CD4-positive, alpha-beta T cell treated with Interleukin-17A for 4 hours (primary cell): ENCODE measurements at places on chromosomes 12 and 14.

DNA sequence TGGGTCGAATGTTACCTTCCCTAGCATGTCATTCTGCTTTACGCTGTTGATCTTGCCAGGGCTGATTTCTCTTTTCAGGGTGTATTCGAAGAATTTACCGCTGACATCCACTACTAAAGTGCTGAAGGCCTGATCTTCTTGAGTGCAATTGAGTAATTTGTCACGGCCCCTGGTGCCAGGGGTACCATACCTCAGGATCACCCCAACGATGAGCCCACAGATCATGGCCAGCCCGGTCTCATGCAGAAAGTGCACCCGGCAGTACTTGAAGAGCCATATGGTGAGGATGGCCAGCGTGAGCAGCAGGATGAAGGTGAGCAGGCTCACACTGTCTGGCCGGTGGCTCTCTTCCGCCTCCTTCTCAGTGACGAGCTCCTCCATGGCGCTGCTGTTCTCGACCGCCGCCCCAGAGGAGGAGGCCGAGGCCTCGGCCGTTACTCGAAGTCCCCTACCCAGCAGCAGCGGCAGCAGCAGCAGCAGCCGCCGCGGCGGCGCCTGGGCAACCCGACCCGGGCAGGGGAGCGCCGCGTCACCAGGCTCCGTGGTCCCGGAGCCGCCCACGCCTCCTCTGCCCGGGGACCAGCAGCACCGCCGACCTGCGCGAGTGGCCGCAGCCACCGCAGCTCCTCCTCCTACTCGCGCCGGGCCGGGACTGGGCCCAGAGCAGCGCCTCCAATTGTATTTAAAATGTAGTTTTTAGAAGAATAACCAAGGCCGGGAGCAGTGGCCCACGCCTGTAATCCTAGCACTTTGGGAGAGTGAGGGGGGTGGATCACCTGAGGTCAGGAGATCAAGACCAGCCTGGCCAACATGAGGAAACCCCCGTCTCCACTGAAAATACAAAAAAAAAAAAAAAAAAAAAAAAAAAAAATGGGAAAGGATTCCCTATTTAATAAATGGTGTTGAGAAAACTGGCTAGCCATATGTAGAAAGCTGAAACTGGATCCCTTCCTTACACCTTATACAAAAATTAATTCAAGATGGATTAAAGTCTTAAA lies 58.5 kb upstream of the TMPO start:
- DNase-seq = peak; percentile 13

DNA sequence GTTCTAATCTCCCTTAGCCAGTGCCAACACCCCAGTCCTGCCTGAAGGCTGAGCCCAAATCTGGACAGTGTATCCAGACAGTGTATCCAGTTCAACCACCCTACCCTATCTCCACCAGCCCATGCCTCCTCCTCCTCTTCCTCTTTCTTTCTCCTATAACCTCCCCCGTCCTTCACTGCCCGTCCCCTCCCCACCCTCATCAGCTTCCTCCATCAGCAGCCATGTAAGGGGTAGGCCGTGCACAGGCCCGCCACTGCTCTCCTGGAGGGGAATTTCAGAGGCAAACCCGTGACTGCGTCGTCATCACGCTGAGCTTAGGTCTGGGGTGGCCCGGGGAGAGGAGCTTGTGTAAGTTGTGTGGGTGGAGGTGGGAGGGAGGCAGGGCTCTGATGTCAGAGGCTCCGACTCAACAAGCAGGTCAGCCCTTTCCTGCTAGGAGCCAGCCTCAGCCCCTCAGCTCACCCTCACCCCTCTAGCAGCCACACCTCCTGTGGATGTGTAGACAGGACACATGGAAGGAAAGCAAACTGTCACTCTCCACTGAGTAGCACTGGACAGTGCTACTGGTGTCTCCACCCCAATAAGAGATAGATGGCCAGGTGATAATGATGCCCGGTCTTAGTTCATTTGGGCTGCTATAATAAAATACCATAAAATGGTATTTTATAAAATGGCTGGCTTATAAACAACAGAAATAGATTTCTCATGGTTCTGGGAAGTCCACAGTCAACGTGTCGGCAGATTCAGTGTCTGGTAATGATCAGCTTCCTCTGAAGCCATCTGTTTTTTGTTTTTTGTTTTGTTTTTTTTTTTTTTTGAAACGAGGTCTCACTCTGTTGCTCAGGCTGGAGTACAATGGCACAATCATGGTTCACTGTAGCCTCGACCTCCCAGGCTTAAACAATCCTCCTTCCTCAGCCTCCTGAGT lies 50.5 kb downstream of the IRF2BPL start:
- peak; percentile 75 for DNase-seq

DNA sequence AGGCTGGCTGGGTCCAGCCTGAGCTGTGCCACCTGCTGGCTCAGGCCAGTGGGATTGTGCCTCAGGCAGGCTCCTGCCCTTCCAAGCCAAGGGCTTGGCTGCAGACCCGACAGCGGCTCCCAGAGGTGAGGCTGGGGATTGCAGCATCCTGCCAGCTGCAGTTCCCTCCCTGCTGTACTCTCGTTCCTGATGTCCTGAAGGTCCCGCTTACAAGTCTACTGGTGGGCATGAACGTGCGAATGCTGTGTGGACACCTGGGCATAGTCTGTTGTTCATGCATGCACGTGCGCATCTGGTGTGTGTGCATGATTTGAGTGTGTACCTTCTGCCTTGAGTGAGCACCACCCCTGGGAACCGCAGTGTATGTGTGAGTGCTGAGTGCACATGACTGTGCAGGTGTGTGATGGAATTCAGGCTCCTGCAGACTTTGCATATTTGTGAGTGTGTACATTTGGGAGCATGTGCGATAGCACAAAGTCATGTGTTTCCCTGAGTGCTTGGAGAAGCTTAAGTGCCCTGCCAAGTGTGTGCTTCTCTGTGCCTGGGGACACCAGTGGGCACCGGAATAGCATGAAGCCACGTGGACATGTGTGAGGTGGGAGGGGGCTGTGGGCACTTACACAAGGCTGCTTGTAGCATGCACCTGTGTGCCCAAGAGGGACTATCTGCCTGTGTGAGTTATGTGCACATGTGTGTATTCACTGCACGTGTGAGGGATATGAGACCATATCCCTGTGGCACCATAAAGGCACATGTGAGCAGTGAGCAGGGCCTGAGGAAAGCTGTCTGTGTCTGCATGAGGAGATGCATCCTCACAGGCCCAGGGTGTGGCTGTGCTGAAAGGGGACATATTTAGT lies 19.3 kb upstream of the KRT7 start:
- DNase-seq = peak; percentile 56

DNA sequence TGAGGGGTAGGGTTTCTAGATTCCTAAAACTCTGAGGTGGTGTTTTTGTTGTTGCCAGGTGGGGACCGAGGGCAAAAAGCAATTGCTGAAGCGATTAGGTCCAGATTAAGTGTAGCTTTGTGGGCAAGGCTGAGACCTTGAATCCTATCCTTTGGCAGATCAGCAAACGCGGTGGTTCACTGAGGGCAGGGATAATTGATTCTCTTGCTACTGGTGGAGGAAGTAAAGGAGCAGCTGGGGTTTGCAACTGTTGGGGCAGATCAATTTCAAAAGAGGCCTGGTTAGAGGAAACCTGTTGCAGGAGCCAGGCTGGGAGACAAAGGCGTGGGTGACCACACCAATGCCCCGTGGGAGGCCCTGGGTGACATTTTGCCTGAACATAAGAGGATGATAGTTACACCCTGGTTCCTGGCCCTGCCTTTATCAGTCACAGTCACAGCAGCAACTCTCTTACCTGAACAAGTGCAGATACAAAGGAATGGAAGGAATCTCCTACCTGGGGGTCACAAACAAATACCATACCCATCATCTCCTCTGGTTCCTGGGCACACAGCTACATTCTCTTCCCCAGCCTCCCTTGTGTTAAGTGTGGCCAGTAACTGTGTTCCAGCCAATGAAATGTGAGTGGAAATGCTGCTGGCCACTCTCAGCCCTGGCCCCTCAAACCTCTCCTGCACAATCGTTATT lies 43.3 kb upstream of the RASSF3 start:
- no peak for DNase-seq

GRCh38 chr14:39459795-39460478 lies 27.7 kb upstream of the FBXO33 start:
- no peak for DNase-seq

- peak; percentile 66 for DNase-seq
Measured at GRCh38 chr12:12927211-12928079, 24.5 kb downstream of the GPRC5D start.

DNA sequence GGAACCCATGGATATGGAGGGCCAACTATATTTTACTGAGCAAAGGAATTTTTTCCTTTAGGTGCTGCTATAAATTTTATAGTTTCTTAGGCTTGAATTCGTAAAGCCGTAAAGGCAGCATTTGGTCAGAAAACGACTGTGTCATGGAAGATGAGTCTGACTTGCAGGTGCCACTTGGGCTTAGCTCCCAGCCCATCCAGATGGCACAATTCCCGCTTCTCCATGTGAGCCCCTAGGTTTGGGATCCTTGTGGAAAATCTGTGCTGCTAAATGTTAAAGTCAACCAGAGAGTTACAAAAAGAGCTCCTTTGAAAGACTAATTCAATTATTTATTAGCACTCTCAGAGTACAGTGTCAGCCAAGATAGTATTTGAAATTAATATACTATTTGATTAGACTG lies 120.1 kb upstream of the NPAS3 start:
- no peak for DNase-seq

DNA sequence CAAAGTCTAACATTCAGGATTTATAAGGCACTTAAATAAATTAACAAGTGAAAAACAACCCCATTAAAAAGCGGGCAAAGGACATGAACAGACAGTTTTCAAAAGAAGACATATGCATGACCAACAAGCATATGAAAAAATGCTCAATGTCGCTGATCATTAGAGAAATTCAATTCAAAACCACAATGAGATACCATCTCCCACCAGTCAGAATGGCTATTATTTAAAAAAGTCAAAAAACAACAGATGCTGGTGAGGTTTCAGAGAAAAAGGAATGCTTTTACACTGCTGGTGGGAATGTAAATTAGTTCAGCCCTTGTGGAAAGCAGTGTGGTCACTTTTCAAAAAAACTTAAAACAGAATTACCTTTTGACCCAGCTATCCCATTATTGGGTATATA lies 60.7 kb upstream of the BDKRB2 start:
- DNase-seq = no peak

GRCh38 chr14:104427131-104427851 lies 152.3 kb upstream of the C14orf180 start:
- DNase-seq = no peak

DNA sequence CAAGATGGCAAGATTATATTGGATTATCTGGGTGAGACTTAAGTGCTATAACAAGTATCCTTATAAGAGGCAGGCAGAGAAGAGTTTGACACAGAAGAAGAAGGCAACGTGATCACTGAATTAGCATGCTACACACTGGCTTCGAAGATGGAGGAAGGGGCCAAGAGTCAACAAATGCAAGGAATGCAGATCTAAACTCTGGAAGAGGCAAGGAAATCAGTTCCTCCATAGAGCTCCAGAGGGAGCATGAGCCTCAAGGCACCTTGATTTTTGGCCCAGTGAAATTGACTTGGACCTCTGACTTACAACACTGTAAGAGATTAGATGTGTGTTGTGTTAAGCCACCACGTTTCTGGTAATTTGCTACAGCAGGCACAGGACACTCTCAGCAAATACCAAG lies 536.4 kb upstream of the SEL1L start:
- no peak for DNase-seq

- DNase-seq = no peak
Measured at GRCh38 chr12:50085615-50086072, 502 bp downstream of the SMARCD1 start.

GRCh38 chr14:34250959-34251358 lies 211.1 kb downstream of the SPTSSA start:
- no peak for DNase-seq

DNA sequence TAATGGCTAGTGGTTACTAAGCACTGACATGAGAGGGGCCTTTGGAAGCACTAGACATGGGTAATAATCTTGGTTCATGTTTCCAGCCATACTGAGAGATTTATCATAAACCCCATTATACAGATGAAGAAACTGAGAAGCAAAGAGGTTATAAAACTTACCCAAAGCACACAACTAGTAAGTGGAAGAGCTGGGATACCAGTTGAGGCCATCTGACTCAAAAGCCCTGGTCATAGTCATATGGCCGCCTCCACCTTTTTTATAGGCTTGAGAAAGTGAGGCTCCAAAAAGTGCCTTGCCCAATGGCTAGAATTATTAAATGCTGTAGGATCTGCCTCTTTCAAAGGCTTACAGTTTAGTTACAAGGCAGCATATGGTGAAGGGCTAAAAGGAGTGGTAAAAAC lies 944 bp downstream of the TXNRD1 start:
- DNase-seq = no peak

DNA sequence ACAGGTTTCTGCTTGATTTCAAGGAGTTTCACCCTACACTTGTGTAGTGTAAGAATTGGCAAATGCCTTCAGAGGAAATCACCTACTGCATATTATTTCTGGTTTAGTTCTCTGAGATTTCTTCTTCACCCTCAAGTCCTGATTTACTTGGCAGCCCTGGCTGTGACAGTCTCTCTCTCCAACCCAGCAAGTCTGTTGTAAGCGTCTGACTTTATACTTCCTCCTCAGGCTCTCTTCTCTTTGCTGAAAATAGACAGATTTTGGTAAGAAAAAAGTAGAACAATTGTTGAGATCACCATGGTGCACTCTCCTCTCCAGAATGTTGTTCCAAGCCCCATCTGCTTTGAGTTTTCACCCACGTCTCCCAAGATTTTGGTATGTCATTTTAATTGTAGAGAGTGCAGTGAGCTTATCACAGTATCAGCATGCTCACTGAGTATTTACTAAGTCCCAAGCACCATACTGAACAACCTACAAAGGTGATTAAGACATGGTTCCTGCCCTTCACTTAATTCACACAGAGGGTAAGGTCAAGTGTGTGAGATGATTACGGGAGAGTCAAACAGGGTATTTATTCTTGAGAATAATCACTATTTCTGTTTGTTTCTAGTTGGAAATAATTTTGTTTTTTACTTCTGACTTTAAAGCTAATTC lies 148.7 kb downstream of the MDGA2 start:
- no peak for DNase-seq

- no peak for DNase-seq
Measured at GRCh38 chr12:6387541-6387940, 3.6 kb downstream of the LTBR start.

DNA sequence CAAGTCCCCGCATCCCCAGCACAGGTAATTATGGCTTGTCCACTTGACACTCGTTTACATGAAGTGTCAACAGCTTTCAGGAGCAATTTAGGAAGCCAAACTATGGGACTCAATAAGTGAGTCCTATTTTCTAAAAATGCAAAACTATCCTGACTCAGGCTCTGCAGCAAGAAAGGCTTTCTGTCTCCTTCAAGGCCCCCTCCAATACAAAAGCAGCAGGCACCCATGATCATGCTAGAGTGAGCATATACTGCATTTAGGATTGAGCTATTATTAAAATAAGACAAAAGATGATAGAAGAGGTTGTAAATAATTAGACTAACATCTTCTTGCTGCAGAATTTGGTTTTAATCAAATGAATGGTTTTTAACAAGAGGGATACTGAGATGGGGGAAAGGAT lies 3.2 kb downstream of the SIX6 start:
- DNase-seq = no peak

- DNase-seq = no peak
Measured at GRCh38 chr14:68984686-68985085, 5.6 kb upstream of the ACTN1 start.
